Amniotic epithelial cell (primary cell): ENCODE measurements at places on chromosomes 6 and 20.

DNA sequence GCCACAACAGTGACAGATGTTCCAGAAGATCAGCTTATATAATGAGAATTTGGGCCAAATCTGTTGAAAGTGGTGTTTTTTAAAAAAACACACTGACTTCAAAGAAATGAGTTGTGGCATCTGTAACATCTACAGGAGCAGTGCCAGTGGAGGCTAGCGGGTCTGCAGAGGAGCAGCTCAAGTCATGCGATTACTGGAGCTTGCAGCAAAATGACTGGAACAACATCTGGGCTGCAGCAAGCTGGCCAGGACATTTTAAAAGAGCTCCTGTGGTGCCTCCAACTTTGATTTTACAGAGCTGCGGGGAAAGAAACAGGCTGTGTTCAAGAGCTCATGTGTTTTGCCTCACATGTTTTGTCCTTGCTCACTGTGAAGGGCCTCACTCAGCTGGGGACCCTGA, 57.2 kb downstream of the TBX18 start:
- DNase-seq = no peak

DNA sequence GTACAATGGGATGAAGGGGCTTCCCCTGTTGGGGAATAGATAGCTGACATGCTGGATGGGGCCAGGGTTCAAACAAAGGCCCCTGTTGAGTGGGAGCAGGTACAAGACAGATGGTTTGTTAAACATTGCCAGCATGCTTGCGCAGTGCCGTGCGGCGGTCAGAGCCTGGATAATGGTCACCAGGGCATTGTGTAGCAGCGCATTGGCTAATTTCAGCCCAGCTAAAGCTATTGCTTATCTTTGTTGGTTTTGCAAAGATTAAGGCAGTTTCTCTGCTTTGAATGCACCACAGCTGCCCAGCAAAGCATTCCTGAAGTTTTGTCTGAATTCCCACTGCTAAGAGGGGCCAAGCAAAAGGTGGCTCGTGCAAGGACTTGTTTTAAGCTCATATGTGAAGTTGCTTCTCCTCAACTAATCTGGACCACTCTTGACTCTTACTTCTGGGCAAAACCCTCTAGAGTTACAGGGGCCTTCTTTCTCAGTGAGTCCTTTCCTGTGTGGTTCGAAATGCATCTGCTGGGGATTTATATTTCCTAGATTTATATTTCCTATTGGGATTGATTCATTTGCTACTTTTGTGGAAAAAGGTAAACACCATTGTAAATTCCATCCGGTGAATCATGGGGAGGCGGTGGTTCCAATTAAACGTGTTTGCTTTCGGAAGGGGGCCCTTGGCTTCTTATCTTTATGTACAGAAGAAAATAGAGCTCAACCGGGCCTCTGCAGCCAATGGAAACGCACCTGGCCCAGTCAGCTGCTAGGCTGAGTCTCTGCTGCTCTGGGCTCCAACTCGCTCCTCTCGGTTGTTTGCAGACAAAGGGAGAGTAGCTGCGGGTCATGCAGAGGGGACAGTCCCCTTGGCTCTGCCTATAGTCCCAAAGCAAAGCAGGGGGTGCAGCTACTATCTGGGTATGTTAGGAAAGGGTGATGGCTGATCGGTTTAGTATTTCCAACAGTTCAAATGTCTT, 72.1 kb downstream of the FOXA2 start:
- DNase-seq = no peak

DNA sequence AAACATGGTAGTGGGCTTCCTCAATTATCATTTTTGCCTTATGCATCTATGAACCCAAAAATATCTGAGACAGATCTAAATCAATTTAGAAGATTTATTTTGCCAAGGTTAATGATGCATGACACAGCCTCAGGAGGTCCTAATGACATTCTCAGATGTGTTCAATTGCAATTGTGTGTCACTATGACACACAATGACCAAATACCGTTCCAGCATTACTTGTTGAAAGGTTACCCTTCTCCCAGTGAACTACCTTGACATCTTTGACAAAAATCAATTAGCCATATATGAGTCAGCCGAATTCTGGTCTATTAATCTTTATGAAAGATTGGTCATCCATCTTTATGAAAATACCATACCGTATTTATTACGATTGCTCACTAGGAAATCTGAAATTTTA, 592.5 kb upstream of the GJE1 start:
- DNase-seq = no peak

- no peak for DNase-seq
These were observed 46.1 kb downstream of the KIAA0319 start for GRCh38 chr6:24599686-24600399.

- DNase-seq = no peak
These were observed 15.5 kb downstream of the TGM3 start for GRCh38 chr20:2311329-2311728.

DNA sequence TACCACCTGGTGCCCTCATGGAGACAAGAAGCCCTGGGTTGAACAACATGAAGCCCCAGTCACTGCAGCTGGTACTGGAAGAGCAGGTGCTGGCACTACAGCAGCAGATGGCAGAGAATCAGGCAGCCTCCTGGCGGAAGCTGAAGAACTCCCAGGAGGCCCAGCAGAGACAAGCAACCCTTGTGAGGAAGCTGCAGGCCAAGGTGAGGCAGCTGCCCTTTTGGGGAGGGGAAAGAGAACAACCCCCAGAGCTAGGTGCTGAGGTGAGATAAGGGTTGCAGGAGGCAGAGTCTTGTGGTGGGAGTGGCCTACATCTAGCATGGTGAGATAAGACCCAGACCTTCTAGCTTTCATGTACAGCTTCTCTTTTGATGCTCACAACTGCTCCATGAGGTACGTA, 7.0 kb downstream of the CEP250 start:
- no peak for DNase-seq

DNA sequence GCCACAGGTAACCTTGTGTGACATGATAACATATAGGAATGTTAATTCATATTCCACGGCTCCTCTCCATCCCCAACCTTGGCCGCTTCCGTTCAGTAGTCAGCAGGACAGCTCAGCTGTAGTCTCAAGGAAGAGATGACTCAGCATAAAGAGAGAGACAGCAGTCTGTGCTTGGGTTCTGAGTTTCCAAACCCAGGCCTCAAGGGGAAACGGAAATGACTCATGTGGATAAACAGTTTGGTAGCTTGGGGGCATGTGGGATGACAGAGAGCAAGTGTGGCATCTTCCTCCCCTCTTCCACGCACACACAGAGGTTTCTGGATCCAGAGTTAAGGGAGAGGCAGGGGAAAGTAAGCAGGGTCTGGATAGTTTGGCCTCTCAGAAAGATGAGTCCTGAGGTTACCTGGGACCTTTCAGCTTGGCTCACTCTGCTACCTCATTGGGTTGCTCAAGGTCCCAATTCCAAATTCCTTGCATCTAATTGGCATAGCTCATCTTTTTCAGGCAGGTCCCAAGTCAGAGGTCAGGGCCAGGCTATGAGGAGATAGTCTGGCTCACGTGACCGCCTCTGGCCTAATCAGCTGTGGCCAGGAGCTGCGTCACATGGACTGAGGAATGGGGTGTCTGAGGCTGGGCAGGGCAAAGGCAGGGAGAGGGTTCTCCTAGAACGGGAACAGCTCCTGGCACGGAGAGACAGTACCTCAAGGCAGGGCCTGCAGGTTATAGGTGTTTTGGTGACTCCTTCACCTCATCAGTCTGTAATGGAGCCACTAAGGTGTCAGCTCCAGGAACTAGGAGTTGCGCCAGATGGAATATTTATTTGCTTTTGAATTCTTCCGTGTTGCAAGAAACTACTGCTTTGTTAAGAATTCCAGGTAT, 36.5 kb upstream of the MLN start:
- peak; percentile 96 for DNase-seq

GRCh38 chr6:70622461-70622860, 45.2 kb upstream of the SMAP1 start:
- DNase-seq = no peak

- DNase-seq = peak; percentile 73
These were observed 12.0 kb upstream of the TRMT11 start for GRCh38 chr6:125974214-125974866.

GRCh38 chr20:46132705-46133120, 14.6 kb downstream of the CD40 start:
- DNase-seq = peak; percentile 37

- DNase-seq = peak; percentile 64
These were observed 3.2 kb downstream of the PTPN1 start for GRCh38 chr20:50513169-50514034.

GRCh38 chr6:75600768-75601167, 912 bp upstream of the SENP6 start:
- no peak for DNase-seq

DNA sequence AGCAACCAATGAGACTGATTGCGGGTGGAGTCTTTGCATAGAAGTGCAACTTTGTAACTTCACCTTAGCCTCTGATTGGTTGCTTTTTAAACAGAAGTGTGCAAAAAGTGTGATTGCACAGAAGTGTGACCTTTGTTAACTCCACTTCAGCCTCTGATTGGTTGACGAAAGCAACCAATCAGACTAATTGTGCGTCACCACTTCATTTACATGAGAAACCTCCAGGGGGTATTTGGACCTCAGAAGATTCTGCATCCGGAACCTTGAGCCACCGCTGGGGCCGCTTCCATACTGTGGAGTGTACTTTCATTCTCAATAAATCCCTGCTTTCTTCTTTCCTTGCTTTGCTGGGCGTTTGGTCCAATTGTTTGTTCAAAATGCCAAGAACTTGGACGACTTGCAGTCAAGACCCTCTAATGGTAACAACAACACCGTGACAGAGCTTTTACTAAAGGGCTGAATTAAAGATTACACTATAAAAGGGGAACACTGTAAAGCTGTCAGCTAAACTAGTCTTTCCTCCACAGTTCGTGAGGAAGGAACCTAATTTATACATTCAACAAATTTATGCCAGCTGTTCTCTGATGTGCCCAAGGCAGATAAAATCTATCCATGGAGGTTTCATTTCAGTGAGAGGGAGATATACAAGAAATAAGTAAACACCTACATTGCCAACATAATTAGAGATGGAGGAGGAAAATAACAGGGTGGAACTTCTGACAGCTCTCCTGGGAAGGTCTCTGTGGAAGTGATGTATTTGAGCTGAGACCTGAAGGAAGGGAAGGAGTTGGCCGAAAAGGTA, 1.4 kb upstream of the HECA start:
- no peak for DNase-seq

DNA sequence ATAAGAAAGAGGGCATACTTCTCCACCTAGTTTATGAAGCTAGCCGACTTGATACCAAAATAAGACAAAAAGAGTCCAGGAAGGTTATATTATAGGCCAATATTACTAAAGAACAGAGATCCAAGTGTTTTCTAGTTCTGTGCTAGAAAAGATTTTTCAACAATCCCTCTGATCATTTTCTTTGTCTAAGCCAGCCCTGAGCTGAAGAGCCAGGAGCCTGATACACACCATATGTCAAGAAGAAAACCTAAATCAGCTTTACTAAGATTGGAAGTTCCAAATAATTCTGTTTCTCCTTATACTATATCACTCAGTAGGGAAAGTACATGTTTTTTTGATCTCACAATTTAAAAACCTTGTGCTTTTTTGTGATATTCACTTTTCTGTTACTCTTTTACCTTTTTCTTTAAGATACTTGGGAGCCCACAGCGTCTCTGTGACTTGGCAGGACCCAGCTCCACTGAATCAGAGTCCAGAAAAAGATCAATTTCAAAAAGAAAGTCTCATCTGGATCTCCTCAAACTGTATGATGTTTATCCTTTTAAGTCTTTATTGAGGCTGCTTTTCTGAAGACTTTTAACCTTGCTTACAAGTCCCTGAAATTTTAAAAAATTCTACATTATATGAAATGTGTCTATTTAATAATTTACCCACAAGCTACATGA, 43.0 kb upstream of the PBOV1 start:
- no peak for DNase-seq

- peak; percentile 13 for DNase-seq
These were observed 171.9 kb upstream of the PRND start for GRCh38 chr20:4549711-4550259.

GRCh38 chr6:170523256-170524171, 29.6 kb downstream of the PSMB1 start:
- DNase-seq = no peak

GRCh38 chr6:364609-365540, 26.7 kb upstream of the IRF4 start:
- no peak for DNase-seq

DNA sequence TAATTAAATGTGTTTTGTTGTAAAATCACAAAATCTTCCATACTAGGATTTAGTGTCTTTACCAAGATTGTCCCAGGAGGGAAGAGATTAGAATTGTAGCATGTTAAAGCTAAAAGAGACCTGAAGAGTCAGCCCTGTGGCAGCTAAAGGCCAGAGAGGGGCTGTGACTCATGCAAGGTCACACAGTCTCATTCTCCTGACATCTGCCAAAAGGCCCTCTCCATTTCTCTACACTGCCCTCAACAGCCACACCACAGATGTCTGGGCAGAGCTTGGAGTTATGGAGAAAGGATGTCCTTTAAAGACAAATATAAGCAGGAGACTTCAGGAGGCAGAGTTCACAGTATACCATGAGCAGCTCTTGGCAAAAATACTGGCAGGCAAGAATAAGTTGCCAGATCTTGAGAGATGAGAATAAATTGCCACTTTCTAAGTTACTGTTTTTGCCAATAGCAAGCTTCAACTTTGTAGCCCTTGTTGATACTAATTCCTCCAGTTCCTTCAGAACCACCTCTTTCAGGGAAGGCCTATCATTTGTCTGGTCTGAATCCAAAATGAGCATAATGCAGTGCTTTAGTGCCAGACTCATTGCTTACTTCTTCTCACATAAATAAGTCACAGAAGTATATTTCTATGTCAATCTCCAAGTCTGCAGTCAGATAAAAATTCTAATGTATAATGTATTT, 41.7 kb downstream of the AKIRIN2 start:
- peak; percentile 44 for DNase-seq

- peak; percentile 89 for DNase-seq
These were observed 26.5 kb downstream of the CD109 start for GRCh38 chr6:73722318-73723060.

DNA sequence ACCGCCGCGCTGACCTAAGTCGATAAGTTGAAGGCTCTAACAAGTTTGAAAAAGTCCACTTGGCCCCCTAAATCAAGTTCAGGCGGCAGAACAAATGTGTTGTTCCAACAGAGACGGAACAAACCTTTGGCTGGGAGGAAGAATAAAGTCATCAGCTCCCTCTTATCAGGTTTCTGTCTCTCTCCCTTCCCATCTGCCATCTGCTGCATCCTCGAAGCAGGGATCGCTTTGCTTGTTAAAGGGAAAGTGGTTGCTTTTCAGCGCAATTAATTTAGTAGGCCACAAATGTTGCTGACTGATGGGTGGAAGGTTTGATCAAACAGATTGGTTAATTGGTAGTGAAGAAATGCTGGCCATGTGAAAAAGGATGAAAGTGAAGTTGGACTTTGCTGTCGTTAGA, 64.3 kb downstream of the CDH4 start:
- DNase-seq = no peak

DNA sequence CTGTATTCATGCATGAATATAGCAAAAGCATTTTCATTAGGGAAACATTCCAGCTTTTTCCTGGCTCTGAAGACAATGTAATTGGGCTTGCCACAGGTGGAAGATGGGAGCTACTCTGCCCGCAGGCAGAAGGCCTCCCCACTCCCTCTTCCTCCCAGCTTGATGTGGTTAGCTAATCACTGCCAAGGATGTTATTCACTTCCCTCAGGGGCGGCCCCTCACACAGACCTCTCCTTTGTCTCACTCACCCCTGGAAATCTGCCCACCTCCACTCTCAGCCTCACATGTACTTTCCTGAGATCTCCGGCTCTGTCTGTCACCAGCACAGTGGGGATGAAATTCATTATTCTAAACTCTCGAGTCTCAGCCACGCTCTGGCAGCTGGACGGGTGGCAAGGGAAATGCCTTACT, 100.7 kb downstream of the ANKRD60 start:
- peak; percentile 89 for DNase-seq
